ENCODE measurements at places on chromosomes 11 and 22. TPM values are rescaled to one million over a fixed set of nuclear protein-coding genes. Genes with fewer than 3 reads are reported as not detected.

Gene NAV2
- 6.3 TPM for total RNA-seq

Gene C11orf97
- total RNA-seq: not detected

Gene SLC6A5
- not detected for total RNA-seq

Gene ARHGAP42
- total RNA-seq: 17.2 TPM

Gene MGAT3
- total RNA-seq: 7.6 TPM

Gene CADM1
- total RNA-seq: 13.0 TPM

DNA sequence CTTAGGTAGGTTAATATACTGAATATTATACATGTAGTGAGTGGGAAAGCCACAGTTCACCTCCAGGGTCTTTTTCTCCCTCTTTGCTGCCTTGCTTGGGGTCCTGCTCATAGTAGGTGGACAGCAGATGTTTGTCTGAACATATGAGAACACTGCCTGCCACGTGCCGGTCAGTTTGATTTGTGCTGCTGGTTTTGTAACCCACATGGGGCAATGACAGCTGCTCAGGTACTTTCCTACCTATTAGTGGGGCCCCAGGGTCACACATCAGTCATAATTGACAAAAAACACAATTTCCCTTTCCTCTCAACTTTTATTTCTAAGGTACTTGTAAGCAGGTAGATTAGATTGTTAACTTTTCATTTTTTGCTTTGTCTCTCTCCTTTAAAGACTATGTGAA, 43.8 kb downstream of the BMAL1 start:
- no peak for DNase-seq

DNA sequence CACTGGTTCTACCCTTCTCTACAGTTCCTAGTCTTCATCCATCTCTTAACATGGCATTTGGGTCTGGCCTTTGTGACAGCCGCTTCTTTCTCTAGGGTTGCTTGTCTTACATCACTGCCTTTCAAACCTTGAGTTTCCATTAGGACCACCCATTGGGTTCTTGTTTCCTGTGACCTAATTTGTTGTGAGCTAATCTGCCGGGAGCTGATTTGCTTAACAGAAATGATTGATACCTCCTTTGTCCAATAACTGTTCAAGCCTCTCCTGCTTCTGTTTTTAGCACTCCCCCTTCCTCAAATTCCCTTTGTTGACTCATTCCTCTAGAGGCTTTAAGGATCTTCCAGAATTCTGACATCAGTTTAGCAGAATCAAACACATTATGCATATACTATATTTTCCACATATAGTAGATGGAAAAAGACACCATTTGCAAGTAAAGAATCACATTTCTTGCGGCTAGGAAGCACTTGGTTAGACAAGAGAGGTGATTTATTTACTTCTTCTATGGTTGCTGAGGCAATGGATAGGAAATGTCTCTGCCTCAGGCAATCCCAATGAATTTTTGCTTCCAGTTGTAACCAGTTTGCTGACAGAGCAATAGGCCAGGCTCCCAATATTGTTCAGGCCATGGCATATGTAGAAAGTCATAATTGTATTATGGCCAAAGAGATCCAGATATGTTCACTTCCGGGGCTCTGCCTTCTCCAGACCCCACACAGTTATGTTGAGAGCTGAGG, 130.7 kb downstream of the SNX19 start:
- DNase-seq: no peak

- no peak for DNase-seq
Measured at GRCh38 chr11:24238771-24239645, 257.8 kb upstream of the LUZP2 start.

GRCh38 chr11:108944471-108945178, 279.8 kb downstream of the DDX10 start:
- DNase-seq: no peak

GRCh38 chr11:75502138-75502537, 23.6 kb downstream of the GDPD5 start:
- no peak for DNase-seq

DNA sequence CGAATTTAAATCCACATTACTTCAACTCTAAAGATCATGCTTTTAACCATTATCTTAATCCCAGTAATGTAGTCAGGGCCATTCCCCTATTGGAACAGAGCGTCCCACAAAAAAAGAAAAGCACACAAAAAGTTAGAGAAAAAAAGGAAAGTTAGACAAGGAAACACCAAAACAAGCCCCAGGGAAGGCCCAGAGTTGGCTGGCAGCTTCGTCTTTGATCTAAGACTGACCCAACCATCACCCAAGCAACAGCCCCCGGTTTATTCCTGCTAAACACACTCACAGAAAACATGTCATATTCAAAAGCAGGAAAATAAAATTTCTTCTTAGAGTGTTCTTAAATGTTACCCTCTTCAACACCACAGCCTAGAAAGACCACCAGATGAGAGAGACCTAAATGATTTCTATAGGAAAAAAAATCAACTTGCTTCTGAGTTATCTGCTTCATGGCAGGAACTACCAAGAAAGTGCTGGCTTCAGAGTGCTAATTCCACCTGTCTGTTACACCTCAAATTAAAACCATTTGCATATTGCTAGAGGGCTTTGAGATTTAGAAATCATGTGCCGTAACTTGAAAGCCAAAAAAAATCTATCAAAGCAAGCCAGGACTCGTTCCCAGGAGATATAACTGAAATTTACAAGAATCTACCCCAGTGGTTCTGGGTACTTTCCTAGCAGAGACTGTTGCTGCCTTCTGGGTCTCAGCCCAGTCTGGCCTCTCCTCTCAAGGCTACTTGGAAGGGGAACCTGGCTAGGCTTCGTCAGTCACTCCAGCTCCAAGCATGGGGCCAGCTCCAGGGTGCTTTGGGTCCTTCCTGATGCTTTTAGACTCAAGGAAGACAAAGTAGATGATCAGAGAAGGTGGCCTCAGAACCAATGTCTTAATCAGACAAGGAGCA, 31.2 kb downstream of the POU2AF3 start:
- DNase-seq: no peak

- no peak for DNase-seq
Measured at GRCh38 chr11:12581923-12582322, 92.3 kb upstream of the TEAD1 start.

DNA sequence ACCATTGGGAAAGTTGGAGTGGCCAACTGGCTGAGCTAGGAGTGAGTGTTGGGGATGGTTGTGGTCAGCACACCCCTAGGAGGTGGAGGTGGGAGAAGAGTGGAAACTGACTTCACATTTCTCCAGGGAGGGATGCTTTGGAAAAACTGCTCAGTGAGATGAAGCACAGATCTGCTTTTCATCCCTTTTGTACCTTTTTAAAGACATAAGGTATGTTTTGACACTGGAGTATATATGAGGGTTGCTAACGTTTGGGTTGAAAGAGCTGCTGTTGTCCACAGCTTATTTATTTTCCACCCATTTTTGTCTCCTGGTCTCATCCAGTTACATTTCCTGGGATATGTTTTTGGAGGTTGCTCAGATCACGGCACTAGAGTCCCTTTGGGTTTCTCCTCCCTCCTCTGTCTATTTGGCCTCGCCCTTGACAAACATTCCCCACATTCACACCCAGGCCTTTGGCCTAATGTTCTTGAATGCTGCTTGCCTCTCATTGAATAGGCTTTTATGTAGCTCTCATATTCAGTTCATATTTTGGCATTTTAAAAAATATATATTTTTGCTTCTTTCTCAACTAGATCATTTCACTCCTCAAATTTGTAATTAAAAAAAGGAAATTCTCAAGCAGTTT, 8.3 kb downstream of the SREBF2 start:
- no peak for DNase-seq

DNA sequence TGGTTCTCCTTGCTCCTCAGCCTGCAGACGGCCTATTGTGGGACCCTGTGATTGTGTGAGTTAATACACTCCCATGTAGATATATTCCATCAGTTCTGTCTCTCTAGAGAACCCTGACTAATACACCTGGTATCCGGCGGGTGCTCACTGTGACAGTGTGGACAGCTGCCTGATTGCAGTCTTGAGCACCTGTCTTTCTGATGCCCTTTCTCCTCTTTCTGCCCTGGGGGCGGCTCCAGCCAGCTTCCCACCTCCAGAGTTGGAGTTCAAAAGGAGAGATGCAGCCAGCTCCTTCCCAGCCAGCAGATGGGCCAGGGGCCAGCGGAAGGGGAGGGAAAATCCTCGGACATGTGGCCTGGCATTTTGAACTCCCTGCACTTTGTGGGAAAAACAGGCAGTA, 15.0 kb downstream of the SMIM38 start:
- DNase-seq: no peak

GRCh38 chr11:68471360-68472340, 11.1 kb downstream of the PPP6R3 start:
- no peak for DNase-seq

DNA sequence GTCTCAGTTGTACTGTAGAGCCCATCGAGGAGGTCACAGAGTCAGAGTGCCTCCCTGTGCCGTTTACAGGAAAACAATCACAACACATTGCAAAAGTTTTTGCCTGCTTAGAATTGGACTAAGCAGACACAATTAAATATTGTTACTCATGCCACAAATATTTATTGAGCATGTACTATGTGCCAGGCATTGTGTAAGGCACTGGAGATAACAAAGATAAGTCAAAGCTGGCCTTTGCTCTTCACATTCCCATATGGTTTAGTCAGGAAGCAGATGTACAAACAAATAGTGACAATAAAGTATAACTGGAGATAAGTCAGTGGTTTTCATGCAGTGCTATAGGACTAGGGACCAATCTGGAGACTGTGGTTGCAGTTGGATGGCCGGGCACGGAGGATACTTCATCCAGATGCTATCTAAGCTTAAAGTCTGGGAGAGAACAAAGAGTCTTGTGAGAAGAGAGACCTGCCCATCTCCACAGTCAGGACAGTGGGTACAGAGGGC, 550.7 kb downstream of the INSC start:
- DNase-seq: no peak

GRCh38 chr11:47724041-47724729, 9.0 kb upstream of the AGBL2 start:
- DNase-seq: peak; percentile 49

GRCh38 chr22:37002633-37003032, 16.6 kb downstream of the TST start:
- DNase-seq: no peak

DNA sequence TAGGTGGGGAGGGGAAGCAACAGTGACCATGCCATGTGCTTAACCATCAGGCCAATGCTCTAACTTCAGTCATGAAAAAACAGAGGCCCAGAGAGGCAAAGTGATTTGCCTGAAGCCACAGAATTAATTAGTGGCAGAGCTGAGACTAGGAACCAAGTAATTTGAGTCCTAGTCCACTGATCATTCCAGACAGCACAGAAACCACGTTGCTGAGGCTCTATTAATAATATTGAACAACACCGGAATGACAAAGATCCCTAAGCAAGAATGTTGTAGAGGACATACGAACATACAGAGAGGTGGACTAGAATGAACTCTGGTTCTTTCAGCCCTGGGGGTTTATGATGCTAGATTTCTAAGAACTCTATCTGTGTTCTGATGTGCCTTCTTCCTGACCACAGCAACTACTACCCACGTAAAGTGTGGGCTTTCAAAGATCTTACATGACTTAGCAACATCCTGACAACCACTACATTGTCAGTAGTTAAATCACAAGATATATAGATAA, 92.3 kb downstream of the GAB2 start:
- DNase-seq: no peak

- no peak for DNase-seq
Measured at GRCh38 chr11:100793525-100793924, 106.4 kb downstream of the ARHGAP42 start.

DNA sequence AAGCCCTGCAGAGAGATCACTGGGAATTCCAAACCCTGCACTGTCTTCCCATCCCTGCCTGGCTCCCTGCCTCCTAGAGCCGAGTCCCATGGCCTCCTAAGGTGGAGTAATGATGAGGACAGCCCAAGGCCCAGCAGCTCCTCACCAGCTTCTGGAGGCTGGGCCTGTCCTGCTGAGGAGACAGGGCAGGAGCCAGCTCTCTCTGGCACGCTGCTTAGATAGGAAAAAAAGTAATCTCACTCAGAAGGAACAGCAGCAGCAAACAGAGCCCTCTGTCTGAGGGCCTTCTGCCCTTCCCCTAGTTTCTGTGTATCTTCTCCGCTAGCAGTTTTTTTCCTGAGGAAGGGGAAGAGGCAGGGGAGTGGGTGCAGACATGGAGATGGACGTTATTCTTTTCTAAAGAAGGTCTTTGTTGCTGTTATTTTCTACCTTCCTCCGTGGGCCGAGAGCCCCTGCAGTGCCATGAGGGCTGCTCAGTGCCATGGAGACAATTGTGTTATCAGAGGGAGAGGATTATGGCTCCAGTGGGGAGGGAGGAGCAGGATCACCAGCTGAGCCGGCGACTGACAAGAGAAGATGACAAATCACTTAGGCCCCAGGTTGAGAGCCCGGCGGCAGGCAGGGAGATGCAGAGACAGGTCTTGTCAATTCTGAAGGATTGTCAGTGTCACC, 315.3 kb downstream of the BUD13 start:
- DNase-seq: no peak

- no peak for DNase-seq
Measured at GRCh38 chr11:128517451-128518230, 69.7 kb downstream of the ETS1 start.

- no peak for DNase-seq
Measured at GRCh38 chr11:126790550-126791081, 210.0 kb downstream of the KIRREL3 start.

DNA sequence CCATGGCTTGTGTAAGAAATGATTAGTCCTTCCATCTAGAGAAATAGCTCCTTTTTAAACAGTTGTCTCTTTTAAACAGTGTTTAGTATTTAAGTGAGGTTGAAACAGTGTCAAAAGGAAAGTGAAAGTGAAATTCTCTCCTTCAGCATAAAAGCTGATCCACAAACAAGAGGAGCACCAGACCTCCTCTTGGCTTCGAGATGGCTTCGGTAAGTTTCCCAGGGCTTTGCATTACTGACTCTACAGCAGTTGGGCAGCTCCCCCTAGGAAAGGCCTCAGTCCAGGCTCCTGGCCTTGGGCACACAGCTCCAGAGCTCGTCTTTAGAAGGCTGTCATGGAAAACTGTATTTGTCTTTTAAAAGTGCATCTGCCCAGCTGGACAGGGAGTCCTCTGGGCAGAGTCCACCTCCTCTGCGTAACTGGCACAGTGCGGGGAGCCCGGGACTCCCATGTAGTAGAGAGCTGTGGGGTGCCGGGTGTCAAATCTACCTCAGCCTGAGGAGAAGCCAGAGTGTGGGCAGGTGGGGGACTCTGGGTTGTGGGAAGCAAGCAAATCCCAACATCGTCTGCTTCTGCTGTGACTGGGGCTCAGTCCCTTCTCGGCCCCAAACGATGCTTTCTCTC, at the start of gene PLAAT4:
PLAAT4 (plus strand) TSS at position 140 of the 624 bp plus-strand sequence; CDS start at position 201, 61 bp downstream.
- no peak for DNase-seq

DNA sequence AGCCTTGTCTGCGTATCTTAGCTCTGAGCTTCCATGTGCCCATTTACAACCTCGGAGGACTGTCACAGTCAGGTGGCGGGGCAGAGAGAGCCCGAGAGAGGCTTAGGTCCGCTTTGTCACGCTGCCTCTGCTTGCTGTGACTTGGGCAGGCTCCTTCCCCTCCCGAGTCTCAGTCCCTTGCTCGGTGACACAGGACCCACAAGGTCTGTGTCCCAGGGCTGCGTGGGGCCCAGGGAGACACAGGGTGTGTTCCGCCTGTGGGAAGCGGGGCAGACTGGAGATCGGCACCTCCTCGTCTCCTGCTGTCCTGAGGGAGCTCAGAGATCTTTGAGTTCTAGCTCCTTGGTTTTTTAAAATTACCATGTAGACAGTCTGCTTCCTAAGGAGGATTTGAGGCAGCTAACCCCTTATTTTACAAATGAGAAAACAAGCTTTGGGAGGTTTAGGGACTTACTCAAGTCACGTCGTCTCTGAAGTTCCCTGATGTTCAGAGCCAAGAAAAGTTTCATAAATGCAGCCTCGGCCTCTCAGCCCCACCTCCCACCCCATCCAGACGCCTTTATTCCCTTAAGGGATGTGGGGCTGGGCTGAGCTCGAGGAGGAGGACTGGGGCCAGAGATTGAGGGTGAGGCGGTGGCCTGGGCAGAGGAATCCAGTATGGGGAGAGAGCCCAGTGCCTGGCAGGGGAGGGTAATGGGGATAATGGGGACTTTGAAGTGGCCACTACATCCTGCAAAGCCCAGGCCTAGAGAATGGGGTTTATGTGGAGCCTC, 103.6 kb downstream of the NECTIN1 start:
- no peak for DNase-seq
